Upper lobe of right lung (tissue), 1 donor: ENCODE measurements at places on chromosomes 4 and X. TPM values are rescaled to one million over a fixed set of nuclear protein-coding genes. Genes with fewer than 3 reads are reported as not detected.

GRCh38 chr4:73741031-73741749 lies 821 bp downstream of the CXCL8 start:
- H3K27me3 ChIP-seq = no peaks in the 10 kb centered on the region
- no peak overlapping the region for H3K4me3 ChIP-seq
- H3K4me1 ChIP-seq = peaks cover 21% of the 10 kb centered on the region
- no peaks in the 10 kb centered on the region for H3K36me3 ChIP-seq

DNA sequence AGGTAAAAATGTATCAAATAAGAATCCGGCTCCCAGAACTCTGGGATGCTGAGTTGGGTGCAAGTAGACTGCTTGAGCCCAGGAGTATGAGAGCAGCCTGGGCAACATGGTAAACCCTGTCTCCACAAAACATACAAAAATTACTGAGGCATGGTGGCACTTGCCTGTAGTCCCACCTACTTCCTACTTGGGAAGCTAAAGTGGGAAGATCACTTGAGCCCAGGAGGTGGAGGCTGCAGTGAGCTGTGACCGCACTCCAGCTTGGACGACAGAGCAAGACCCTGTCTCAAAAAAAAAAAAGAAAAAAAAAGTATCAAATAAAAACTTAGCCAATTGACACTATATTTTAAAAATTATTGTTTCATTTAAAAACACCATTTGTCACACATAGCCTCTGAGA lies 84.4 kb downstream of the FBXW7 start:
- H3K27me3 ChIP-seq = no peaks in the 10 kb centered on the region
- no peak for DNase-seq
- peaks cover 3% of the 10 kb centered on the region for H3K4me1 ChIP-seq
- no peak overlapping the region for H3K4me3 ChIP-seq
- no peaks in the 10 kb centered on the region for H3K36me3 ChIP-seq

GRCh38 chr4:105990933-105991332 lies 95.7 kb downstream of the NPNT start:
- no peaks in the 10 kb centered on the region for H3K27me3 ChIP-seq
- H3K36me3 ChIP-seq = no peaks in the 10 kb centered on the region
- no peak overlapping the region for H3K4me3 ChIP-seq
- peak overlapping the region; percentile 55 for H3K27ac ChIP-seq
- peak; percentile 78 for DNase-seq
- H3K4me1 ChIP-seq = peaks cover 12% of the 10 kb centered on the region

DNA sequence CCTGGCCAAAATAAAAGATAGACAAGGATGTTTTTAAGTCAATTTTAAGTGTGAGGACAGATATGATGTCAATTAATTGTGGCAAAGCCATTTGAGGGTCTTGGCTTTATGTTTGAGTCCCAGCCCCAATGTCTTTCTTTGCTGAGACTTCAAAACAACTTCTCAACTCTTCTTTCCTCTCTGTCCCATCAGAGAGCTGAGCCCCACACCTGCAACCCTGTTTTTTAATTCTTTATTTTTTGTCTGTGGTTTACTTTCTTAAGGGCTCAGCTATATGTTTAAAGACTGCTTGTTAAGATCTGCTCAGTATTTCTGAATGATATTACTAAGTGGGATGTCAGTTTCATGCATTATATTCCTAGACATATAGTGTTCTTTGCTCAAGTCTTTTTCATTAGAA lies 164.3 kb downstream of the HS3ST1 start:
- DNase-seq = no peak
- H3K36me3 ChIP-seq = no peaks in the 10 kb centered on the region
- no peaks in the 10 kb centered on the region for H3K27me3 ChIP-seq
- H3K4me3 ChIP-seq = no peak overlapping the region
- no peaks in the 10 kb centered on the region for H3K4me1 ChIP-seq
- H3K27ac ChIP-seq = no peak overlapping the region

DNA sequence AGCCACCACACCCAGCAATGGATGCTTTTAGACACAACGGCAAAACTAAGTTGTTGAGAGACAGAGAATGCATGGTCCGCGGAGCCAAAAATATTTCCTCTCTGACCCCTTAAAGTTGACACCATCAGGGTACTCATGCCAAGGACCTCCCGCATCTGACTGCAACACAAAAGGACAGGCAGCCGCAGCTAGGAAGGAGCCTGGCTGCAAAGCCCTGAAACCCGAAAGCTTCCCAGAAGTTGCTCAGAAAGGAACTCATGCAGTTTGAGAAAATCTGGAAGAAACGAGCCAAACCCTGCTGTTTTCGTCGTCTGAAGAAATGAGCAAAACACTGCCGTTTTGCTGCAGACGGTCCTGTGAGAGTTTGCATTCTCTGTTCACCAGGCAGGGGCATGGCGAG lies 16.5 kb downstream of the DHRSX start:
- H3K4me3 ChIP-seq = no peak overlapping the region
- H3K27me3 ChIP-seq = no peaks in the 10 kb centered on the region
- H3K4me1 ChIP-seq = no peaks in the 10 kb centered on the region
- H3K36me3 ChIP-seq = peaks cover 32% of the 10 kb centered on the region
- H3K27ac ChIP-seq = no peak overlapping the region

DNA sequence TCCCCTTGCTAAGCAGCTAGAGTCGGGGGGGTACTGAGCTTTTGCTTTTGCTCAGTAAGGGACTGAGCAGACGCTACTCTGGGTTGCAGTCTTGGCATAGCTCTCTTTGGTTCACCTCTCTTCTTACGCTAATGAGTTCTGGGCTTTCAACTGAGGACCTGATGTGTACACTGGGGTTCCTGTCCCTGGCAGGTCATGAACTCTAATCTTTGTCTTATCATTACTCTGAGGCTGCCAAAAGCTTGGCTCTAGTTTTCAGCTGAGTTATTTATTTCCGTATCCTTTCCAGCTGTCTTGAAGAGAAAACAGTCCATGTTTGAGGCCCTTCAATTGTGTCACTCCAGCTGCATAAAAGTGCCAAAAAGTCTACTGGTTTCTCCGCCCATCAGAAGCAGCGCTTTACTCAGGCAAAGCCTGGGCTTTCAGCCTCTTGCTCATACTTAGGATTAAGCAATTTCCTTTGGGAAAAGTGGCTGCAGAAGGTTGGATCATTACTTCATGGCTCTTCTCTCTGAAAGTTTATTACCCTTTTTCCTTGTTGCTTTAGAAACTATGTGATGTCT lies 121.0 kb upstream of the STOX2 start:
- H3K27me3 ChIP-seq = no peaks in the 10 kb centered on the region
- H3K4me1 ChIP-seq = peaks cover 10% of the 10 kb centered on the region
- H3K4me3 ChIP-seq = no peak overlapping the region

- no peaks in the 10 kb centered on the region for H3K4me1 ChIP-seq
- H3K27ac ChIP-seq = no peak overlapping the region
- no peak for DNase-seq
- H3K36me3 ChIP-seq = no peaks in the 10 kb centered on the region
Observed at GRCh38 chrX:139930401-139930800, 2.5 kb downstream of the ATP11C start.

GRCh38 chr4:24279469-24279868 lies 304.9 kb downstream of the DHX15 start:
- H3K36me3 ChIP-seq = no peaks in the 10 kb centered on the region
- no peak for DNase-seq
- no peaks in the 10 kb centered on the region for H3K4me1 ChIP-seq

Gene NDNF
- total RNA-seq = 201 TPM

Gene UGT2A3
- not detected for total RNA-seq
